ENCODE measurements at places on chromosomes 3 and 15.

DNA sequence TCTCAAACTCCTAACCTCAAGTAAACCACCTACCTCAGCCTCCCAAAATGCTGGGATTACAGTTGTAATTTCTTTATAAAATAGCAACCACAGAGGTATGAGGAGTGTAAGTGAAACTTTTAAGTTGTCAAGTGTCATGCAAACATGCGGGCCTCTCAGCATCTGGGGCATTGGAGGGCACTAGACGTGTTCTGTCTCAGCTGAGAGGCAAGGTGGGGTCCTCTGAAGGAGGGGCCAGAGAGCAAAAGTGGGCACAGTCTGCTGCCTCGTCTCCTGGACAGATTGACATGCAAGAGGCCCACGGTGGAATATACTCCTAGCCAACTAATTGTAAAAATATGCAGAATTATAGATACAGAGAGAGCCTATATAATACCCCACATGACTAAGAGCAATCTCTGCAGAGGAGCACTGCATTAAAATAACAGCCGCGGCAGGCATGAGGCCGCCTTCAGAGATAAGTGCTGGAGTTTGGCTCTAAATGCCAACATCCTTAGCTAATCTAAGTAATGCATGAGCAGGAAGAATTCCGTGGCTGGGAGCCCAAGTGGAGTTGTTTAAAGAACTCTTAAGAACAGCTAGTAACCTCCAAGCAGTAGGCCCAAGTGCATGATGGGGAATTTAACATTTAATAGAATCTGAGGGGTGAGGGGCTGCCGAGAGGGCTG, 87.8 kb upstream of the RNU6-1 start:
- DNase-seq, result peak; percentile 28

- no peak for DNase-seq
These were observed 35.9 kb downstream of the CYP19A1 start for GRCh38 chr15:51302480-51302879.

GRCh38 chr3:23175341-23176083, 27.6 kb upstream of the UBE2E2 start:
- no peak for DNase-seq

DNA sequence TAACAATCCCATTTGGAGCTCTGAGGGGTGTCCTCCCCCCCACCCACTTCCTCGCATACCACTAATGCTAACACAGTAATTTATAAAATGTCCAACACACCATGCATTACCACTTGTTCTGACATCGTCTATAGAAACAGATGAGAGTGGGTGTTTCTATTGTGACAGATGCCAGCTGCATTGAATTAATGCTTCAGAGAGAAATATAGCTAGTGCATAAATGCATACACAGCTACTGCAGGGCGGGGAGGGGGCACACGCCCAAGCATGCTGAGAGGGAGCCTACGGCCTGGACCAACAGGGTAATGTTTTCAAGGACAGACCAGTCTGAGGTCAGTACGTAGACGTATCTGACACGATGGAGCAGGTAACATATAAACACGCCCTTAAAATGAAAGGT, 106.0 kb upstream of the FEZF2 start:
- peak; percentile 46 for DNase-seq

DNA sequence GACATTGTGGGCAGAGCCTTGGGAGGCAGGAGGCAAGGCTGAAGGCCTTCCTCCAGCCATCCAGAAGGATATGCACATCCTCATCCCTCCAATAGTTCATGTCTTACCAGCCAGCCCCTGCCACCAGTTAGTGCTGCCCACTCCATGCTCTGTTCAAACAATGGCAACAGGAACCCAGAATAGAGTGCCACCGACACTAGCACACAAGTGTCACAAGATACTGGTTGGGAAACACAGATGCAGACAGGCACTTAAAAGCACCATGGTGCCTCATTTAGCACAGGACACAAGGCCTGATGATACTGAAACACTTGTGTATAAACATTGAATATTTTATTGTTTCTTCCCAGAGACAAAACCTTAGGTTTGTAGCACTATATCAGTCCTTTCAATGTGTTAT, 56.5 kb upstream of the MYO5C start:
- no peak for DNase-seq

GRCh38 chr15:45583731-45584639, 3.2 kb upstream of the BLOC1S6 start:
- DNase-seq, result no peak

GRCh38 chr3:13051581-13051980, 21.6 kb downstream of the IQSEC1 start:
- DNase-seq, result no peak

DNA sequence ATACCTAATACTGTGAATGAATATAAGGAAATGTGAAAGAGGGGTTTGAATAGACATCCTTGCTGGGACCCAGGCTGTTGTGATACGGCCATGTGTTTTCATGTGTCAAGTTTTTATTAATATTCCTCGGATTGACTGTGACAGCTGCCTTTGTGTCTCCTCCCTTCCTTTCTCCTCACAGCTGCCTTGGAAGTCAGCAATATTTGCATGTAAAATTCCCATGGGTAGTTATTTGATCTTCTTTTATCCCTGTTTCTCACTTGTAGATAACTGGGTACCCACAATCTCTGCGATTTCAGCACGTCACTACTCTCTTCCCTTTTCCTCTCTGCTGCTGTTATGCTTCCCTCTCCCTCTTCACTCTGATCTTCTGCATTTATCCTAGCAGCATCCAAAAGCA, 9.4 kb downstream of the GPR156 start:
- no peak for DNase-seq

DNA sequence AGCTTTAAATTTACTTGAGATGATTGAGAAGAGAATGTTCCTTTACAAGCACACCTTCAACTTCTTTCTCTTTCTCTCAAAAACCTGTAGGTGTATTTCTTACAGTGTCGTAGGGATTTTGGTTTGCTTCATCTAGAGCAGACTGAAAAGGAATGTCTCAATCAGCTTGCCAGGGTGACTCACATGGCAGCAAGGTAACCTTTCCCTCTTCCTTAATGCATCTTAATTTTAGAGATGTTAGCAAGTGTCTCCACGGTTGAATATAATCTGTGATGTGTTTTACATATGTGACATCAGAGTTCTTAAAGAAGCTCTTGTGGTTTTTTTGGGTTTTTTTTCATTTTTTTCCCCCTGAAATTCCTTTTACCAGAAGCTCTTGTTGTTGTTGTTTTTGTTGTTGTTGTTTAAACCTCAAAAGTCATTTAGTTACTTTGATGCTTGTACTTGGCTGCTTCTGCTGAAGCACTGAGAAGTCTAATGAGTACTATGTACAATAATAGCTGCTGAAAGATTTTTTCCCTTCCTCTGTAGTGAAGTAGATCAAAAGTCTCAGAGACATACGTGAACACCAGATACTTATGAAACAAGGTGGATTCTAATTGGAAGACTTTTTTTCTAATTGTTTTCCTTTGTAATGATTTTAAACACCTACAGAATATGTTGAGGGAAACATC, 83.1 kb downstream of the RETNLB start:
- peak; percentile 60 for DNase-seq

- DNase-seq, result no peak
These were observed 24.6 kb downstream of the TRA2B start for GRCh38 chr3:185912929-185913901.

DNA sequence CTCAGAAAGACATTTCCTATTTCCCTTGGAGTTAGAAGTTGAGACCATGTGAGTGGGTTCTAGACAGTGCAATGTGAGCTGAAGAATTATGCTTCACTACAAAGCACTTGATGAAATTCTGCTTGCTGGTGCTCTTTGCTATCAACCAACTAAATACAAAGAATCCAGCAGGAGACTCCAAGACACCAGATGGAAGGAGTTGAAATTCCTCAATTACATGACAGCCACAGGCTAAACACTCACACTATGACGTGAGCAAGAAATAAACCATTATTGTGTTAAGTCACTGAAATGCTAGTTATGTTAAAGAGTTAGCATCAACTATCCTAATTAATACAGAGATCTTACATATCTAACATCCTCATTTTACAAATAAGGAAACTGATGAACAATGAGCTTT, 8.2 kb upstream of the MAP4 start:
- no peak for DNase-seq

- no peak for DNase-seq
These were observed 25.9 kb upstream of the ZBTB38 start for GRCh38 chr3:141342386-141342785.

DNA sequence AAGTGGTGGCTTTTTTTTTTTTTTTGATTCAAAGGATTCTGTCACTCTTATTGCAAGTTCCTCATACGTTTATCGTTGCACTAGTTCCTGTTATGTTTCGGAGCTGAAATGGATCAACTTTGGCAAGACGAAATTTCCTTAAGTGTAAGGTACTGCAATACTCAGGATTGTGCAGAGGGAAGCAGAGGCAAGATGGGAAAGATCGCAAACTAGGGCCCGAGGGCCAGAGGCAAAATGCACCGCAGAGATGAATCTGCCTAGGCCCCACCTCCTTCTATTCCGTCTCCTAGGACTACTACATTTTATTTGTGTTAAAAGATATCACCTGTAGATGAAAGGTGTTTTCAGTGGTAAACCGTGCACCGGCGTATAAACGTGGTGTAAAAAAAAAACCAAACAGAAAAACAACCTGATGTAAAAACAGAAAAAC, 331 bp downstream of the RNU6-1 start:
- DNase-seq, result peak; percentile 71

- no peak for DNase-seq
These were observed 26.6 kb upstream of the BLM start for GRCh38 chr15:90690585-90690984.

- no peak for DNase-seq
These were observed 53.7 kb upstream of the MAGI1 start for GRCh38 chr3:66092175-66092995.

DNA sequence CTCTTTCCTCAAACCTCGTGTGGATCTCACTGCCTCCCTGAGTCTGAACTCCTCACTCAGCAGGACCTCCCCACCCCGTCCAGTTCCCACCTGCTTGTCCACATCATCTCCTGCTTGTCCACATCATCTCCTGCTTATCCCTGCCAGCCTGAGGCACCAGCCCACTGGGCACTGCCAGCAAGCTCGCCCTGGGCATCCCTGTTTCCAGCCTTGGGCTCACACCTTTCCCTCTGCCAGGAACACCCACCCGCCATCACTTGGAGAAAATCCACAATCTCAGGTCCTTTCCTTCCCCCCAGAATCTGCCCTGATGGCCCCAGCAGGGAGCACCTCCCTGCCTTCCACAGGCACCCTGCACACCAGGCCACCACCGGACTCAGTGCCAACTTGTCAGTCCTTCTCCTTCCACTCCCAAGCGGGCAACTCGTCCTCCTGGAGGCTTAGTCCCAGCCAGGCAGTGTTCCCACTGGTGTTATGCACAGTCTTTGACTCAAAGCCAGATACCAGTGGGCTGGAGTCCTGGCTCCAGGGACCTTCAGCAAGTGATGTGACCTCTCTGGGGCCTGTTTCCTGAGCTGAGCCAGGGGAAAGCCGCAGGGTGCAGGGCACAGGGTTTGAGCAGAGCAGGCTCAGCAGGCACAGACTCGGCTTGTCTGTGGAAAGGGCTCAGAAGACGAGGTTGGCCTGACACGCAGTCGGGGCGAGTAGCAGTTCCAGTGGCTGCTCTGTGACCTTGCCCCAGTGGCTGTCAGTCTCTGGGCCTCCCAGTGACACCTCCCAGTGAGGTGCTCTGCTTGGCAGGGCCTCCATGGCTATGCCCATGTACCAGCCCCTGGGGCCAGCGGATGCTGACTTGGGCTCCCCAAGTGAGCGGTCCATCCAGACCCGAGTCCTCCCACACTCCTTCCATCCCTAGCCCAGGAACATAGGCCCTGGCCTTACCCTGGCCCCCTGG, 9.5 kb upstream of the MESP2 start:
- DNase-seq, result no peak

DNA sequence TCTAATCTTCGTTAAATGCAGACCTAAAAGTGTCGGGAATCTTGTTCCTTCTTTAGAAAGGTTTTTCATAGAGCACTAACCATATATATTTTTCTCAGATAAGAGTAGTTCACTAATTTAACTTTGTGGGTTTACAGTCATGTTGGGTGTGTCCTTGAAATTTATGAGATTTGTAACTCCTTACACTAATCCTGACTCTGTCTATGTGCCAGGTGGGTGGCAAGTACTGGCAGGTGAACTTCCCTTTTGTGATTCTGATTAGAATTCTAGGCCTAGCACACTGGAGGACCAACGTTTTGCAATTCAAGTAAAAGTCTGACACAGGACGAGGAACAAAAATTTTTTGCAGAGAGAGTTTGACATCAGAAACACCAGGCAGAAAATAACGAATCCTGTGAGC, 220.1 kb downstream of the P3H2 start:
- DNase-seq, result no peak

DNA sequence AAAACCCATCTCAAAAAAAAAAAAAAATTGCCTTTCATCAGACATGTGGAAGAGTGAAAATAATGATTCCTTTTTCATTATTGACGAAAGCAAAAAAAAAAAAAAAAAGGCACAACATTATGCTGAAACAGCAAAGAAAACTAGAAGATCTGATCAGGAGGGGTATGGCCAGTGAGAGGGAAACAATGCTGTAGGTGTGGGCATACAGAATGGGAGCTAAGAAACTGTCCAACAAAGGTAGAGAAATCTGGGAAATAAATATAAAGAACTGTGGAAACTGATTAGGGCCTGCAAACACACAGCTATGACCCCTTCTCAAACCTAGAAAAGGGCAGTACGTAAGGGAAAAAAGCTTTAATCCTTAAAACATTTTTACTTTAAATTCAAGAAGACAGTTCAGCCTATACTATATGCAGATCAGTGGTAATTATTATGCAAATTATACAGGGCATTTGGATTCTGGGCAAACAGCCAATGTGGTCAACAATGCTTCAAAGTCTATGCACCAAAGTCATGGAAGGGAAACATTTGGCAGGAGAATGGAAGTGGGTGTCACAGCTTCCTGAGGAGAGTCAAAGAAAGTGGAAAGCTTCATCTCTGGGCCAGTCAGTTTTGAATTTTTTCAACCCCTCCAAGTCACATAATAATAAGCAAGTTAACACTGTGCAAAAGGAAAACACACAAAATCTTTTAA, 68.3 kb upstream of the SLC12A8 start:
- peak; percentile 83 for DNase-seq

DNA sequence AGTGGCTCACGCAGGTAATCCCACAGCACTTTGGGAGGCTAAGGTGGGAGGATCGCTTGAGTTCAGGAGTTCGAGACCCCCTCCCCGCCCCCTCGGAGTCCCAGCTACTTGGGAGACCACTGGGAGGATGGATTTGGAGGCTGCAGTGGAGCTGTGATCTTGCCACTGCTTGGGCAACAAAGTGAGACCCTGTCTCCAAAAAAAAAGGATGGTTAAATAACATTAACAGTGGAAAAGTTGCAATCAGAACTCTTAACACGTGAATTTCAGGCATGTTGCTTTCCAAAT, 1.4 kb upstream of the TMEM87A start:
- DNase-seq, result peak; percentile 4
